Cardiac muscle cell (in vitro differentiated cells and primary cell): ENCODE measurements at places on chromosomes 2 and 18.

DNA sequence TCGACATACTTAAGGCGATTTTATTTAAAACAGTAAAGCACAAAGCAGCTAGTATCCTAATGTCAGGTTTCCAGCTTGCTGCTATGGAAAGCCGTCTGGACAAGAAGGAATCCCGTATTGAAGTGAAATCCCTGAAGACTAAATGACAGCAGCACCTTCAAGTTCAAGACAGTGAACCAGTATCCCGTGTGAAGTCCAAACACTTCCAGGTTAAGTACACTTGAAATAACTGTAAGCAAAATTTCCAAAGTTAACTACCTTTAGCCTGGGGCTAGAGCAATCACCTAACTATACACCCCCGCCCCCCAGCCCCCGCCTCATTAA is 1.2 kb downstream of the MBOAT2 start:
- DNase-seq: no peak

DNA sequence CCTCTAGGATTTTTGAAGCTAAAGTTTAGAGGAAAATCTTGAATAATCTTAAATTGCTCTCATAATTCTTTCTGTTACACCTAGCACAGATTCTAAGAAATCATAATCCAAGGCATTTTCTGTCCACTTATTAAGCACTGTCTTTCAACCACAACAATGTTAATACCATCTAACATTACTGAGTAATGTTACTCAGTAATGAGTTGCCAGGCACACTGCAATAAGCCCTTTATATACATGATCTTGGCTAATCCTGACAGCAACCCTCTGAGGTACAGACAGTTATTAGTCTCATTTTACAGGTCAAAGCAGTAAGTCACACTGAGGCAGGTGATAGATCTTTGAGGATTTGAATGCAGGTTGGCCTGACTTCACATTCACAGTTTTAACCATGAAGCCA is 291.9 kb downstream of the ALK start:
- no peak for DNase-seq

GRCh38 chr2:202780514-202781021 is 91.0 kb downstream of the ICA1L start:
- no peak for DNase-seq

DNA sequence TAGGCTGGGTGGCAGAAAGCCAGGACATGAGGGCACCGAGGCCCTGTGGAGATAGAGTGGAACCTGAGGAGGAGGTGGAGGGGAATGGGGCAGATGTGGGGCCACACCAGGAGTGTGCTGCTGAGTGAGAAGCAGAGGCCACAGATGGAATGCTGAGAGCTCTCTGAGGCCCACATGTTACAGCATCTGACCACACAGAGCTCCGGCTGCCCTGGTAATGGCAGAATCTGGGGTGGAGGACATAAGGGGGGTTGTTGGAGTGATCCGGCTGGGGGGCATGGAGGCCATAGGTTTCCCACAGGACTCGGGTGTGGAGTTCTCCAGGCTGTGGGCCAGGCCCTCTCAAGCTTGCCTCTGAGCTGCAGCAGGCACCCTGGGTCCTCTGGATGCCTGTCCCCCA is 3.8 kb downstream of the MZT2B start:
- DNase-seq: no peak

- no peak for DNase-seq
Measured at GRCh38 chr2:172953411-172953810, 122.2 kb upstream of the MAP3K20 start.

- no peak for DNase-seq
Measured at GRCh38 chr2:217606296-217606695, 396.5 kb downstream of the TNS1 start.

GRCh38 chr2:121076885-121077549 is 208.0 kb downstream of the TFCP2L1 start:
- DNase-seq: peak; percentile 82

GRCh38 chr2:162646794-162647193 is 191.8 kb downstream of the KCNH7 start:
- DNase-seq: no peak
